ENCODE measurements at places on chromosomes 16 and 17.
A peak's percentile ranks its signal among the peaks of the same experiment; 100 is the strongest.

- no peak for DNase-seq
Measured at GRCh38 chr16:86673956-86674453, 95.7 kb downstream of the FOXL1 start.

DNA sequence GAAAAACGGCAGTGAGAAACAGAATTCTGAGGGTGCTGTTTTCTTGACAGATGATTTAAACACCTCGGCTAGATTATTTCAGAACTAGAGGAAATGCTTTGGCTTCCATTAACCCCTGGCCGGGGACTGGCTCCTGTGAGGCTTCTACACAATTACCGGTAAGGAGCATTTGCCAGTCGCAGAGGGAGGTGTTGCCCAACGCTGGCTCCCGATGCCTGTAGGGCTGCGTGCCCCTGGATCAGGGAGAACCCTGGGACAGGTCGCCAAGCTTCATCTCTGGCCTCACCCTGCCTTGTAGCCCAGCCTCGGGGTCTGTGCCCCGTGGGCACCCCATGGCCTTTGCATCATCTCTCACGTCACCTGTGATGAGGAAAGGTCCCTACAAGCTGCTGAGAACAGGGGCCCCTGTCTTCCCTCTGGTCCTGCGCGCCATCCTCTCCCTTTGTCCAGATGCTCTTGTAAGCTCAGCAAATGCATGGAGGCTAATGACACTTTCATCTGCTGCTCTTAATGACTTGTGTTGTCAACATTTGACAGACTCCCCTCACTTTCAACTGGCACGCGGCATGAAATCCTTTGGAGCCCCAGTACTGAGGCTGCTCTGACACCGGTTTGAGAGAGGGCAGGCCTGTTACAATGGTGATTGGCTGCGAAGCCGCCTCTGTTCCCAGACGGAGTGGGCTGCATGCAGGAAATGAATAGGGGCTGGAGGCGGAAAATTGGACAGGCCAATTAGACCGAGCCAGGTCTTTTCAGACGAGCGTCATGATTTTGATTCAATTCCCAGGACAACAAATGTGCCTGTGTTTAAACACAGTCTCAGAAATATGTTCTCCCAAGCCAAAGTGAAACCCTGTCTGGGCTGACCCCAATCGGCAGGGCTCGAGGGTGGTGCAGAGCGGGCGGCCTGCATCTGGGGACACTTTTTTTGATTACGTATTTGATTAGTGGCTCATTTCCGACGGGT lies 85.5 kb upstream of the DOC2B start:
- no peak for DNase-seq

GRCh38 chr17:29588017-29588561 lies 1.4 kb downstream of the GIT1 start:
- DNase-seq: no peak

DNA sequence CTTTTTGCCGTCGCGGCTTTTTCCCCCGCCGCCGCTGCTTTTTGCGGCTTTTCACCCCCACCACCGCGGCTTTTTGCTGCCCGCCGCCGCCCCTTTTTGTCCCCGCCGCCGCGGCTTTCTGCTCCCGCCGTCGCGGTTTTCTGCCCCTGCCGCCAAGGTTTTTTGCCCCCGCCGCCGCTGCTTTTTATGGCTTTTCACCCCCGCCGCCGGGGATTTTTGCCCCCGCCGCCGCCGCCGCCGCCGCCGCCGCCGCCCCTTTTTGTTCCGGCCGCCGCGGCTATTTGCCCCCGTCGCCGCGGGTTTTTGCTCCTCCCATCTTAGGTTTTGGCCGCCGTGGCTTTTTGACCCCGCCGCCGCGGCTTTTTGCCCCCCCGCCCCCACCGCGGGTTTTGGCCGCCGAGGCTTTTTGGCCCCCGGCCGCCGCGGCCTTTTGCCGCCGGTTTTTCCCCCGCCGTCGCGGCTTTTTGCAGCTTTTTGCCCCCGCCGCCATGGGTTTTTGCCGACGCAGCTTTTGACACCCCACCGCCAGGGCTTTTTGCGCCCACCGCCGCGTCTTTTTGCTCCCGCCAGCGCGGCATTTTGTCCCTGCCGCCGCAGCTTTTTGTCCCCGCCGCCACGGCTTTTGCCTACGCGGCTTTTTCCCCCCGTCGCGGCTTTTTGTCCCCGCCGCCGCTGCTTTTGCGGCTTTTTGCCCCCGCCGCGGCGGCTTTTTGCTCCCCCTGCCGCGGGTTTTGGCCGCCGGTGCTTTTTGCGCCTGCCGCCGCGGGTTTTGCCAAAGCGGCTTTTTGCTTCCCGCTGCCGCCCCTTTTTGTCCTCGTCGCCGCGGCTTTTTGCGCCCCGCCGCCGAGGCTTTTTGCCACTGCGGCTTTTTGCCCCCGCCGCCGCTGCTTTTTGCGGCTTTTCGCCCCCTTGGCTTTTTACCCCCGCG lies 519.4 kb upstream of the WSB1 start:
- no peak for DNase-seq

DNA sequence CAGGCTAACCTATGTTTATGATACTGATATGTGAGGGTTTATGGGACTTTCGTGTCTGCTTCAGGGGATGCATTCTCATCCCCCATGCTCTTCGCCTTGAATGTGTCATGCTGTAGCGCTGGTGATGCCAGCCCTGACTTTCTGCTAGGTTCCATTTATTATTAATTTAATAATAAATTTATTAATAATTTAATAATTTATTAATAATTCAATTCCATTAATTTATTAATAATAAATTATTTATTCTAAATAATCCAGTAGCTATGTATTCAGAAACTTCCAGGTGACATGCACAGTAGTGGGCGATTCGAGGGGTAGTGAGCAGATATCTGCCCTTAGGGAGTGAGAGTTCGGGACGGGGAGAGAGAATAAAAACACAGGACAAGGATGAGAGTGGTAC lies 49.8 kb downstream of the SHISA6 start:
- no peak for DNase-seq

DNA sequence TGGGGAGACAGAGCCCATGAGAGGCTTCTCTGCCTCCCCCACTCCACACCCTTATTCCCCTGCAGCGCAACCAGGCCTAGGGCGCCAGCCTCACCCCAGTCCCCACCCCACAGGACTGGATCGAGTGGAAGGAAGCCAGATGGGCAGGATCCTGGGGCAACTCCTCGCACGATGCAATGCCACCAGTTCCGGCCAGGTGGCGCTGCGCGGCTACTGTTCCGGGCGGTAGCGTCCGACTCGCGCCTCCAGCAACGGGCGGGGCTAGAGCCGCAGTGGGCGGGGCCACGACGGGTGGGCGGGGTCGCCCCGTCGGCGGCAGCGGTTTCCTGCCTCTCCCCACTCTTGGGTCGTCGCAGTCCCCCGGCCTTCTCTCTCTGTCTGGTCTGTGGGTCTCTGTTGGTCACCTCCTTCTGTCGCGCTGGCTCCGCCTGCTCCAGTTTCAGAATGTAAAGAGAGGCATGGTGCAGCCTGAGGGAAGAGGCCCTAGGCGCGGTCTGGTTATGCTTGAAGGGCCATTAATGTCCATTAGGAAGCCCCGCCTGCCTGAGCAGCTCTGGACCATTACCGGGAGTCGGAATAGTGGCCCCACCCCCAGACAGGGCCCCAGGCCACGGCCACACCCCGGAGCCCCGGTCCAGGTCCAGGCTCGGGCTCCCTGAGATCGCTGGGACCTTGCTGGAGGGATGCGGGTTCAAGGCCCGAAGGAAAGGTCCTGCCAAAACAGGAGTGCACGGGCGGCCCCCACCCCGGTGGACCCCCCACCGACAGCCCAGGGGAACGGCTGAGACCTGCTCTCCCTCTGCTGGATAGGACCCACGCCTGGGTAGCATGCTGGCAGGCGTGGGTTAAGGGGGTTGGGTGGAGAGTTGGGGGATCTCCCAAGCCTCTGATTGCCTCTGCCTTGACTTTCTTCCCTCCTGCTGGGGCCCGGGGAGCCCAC lies 3.3 kb upstream of the NHERF2 start:
- peak; percentile 96 for DNase-seq

DNA sequence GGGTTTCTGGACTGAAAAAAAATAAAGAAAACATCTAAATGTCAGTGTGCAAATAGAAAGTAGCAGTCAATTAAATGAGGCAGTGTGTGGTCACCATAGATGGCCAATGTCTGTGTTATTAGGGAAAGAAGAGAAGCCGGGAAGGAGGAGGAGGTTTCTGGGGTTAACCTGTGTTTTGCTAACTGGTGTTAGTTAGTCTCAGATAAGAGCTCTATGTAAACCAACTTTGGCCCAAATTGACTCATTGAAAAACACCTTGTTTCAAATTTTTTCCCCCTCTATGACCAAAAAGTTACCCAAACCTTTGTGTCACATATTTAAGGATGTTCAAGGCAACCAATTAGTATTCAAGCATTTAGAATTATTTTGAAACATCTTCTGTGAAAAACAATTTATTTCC lies 530.9 kb downstream of the MAF start:
- no peak for DNase-seq

GRCh38 chr16:17481736-17482135 lies 11.0 kb upstream of the XYLT1 start:
- no peak for DNase-seq

DNA sequence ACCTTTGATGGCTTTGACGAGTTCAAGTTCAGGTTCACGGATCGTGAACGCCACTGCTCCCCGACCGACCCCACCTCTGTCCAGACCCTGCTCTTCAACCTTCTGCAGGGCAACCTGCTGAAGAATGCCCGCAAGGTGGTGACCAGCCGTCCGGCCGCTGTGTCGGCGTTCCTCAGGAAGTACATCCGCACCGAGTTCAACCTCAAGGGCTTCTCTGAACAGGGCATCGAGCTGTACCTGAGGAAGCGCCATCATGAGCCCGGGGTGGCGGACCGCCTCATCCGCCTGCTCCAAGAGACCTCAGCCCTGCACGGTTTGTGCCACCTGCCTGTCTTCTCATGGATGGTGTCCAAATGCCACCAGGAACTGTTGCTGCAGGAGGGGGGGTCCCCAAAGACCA lies 17.6 kb downstream of the NOD2 start:
- DNase-seq: no peak
